ENCODE measurements at places on chromosomes 13 and 19.

GRCh38 chr13:87128036-87128435 is 543.1 kb upstream of the SLITRK5 start:
- no peak for DNase-seq

- no peak for DNase-seq
Observed at GRCh38 chr19:48553676-48554384, 1.9 kb downstream of the SULT2B1 start.

- DNase-seq, result no peak
Observed at GRCh38 chr13:112074139-112074865, 7.4 kb downstream of the SOX1 start.

- no peak for DNase-seq
Observed at GRCh38 chr13:109412283-109412901, 374.0 kb downstream of the IRS2 start.

DNA sequence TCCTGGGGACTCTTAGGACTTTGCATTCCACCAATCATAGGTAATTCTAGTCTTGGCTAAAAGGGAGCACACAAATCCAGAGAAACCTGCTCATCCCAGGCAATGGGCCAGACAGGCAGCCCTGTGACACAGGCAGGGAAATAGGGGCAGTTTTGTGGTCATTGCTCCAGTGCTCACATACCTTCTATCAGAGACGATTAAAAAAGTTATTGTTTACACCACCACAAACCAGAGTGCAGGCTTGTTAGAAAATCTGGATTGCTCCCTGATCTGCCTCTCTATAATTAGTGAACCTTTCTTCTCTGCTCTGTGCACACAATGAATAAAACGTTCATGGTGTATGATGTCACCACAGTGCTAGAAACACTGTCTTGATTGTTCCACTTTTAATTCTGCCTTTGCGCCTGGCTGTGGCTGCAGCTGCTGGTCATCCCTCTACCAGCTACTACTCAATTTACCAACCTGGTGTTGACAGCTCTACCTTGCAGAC is 121.6 kb upstream of the SPATA13 start:
- DNase-seq, result no peak
